ENCODE measurements at places on chromosomes 4 and X. TPM values are rescaled to one million over a fixed set of nuclear protein-coding genes. Genes with fewer than 3 reads are reported as not detected.

Gene RBM46
- 0.34 TPM for total RNA-seq

Gene LEF1
- total RNA-seq, result under 0.01 TPM

Gene HDX
- 1.4 TPM for total RNA-seq

Gene SEC31A
- total RNA-seq, result 157 TPM

Gene FAM149A
- total RNA-seq, result 1.7 TPM

Gene SERPINA7
- total RNA-seq, result not detected

Gene PGAM4
- total RNA-seq, result not detected

Gene CSAG1
- total RNA-seq, result not detected

Gene MAGEC3
- not detected for total RNA-seq

Gene NHSL2
- total RNA-seq, result not detected

Gene AMOT
- total RNA-seq, result under 0.01 TPM

Gene FOXP3
- 0.14 TPM for total RNA-seq

Gene PNCK
- total RNA-seq, result 2.5 TPM

Gene DCX
- total RNA-seq, result not detected

Gene GATA1
- not detected for total RNA-seq

Gene NOA1
- total RNA-seq, result 18.4 TPM

Gene HHIP
- total RNA-seq, result under 0.01 TPM

Gene UGT2B11
- not detected for total RNA-seq

Gene SSX3
- total RNA-seq, result not detected

Gene SHISA3
- not detected for total RNA-seq

Gene GPRIN3
- not detected for total RNA-seq

Measured in nasal cavity respiratory epithelium epithelial cell of viscerocranial mucosa (primary cell).